ENCODE measurements at places on chromosomes 4 and X.

DNA sequence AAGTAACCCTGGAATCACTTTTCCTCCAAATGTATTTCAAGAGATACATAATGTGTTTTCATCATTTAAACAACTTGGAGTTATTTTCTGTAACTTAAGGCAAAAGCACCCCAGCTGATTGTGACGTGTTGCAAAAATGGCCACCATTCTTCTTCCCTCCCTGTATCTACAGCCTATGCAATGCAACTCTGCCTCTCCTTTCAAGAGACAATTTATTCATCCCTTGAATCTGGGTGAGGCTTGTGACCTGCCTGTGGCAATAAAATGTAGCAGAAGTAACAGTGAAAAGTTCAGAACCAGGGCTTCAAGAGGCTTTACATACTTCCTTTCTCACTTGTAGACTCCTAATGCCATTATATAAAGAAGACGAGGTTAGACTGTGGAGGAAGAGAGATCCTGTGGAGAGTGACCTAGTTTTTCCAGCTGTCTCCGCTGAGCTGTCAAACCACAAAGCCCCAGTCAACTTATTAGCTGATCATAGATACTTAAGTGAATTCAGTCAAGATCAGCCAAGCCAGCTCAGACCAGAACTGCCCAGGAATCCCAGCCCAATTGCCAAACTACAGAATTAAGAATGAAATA is 81.0 kb upstream of the KLF3 start:
- DNase-seq = no peak

- DNase-seq = no peak
Measured at GRCh38 chrX:12866451-12867377, at the start of gene TLR7. TSS of gene TLR7 (plus strand) at chrX:12867072. CDS start at chrX:12867579, 507 bp downstream.

DNA sequence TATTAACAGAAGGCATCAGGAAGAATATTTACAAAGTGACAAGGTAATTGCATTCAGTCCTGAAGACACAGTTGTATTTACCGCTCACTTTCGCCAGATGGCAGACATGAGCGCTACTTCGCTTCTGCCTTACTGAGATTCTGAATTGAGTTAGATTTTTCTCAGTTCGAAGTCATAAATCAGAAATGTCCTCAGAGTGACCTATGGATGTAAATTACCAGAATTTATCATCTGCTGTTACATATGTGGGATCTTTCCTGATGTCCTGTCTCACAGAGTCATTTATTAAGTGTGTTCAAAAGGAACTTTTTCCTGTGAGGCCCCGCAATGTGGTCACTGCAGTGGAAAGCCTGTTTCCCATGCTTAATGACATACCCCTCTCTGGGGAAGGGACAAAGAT is 97.3 kb upstream of the DCLK2 start:
- DNase-seq = peak; percentile 11

GRCh38 chrX:67574696-67575095 is 30.9 kb downstream of the AR start:
- no peak for DNase-seq

- no peak for DNase-seq
Measured at GRCh38 chr4:40890764-40891163, 141.0 kb downstream of the NSUN7 start.

DNA sequence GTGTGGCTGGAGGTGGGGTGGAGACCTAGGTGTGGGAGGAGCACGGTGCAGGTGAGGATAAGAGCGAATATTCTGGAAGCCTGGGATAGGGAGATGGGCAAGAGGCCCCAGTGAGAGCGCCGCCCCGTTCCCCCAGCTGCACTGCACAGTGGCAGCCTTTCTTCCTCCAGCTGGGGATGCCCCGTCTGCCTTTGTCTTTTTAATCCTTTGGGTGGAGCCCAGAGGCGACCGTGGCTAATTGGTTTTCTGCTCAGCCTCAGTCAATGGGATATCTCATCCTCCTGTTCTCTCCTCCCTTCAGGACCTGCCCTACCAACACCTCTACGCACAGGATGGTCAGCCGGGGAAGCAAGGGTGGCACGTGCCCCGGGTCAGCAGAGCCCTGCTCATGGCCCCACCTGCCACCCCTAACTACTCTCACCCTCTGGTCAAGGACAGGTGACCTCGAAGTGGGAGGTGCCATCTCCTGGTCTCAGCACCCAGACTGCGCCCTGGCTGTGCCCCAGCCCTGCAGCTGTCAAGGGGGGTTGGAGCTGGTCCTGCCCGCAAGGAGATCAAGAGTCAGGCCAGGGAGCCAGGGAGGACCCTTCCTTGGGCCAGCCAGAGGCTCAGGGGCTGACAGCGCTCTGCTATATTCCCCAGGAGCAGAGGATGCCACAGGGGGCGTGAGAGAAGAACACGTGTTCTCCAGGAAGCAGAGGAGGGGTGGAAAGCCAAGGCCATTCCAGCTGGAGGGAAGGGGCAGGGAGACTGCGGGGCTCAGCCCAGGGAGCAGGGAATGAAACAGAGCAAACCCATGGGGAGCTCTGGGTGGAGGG is 64.0 kb downstream of the ADRA2C start:
- DNase-seq = no peak

- no peak for DNase-seq
Measured at GRCh38 chr4:5212255-5213013, 161.2 kb downstream of the STK32B start.

DNA sequence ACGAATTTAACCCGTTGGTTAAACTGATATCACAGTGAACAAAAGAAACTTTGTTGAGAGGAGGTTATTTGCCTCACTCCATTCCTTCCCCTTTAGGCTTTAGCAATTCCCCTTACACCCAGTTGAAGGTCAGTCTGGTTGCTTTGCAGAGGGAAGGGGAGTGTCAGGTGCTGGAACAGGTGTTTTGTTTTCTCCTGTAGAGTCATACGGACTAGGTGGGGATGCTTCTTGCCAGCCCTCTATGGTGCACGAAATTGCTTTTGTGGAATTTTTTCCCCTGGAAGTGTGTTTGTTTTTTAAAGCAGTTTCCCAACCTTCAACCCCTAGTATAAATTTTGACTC is 33.1 kb downstream of the DLG3 start:
- DNase-seq = no peak

DNA sequence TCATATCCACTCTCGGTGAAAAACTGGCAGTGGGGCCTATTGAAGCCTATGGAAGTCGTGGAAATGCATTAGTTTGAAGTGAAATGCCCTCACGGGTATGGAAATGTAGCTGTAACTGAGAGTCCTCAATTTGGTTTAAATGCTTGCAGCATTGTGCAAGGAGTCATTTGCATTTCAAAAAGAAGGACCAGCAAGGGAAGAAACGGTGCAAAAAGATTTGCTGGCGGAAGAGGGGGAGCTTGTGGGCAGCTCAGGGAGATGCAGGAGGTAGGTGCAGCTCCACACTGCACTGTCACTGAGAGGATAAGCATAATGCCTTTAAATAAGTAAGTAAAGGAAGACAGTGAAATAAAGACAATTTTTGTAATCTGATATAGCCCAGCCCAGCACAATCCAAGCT is 400.4 kb upstream of the DIPK2B start:
- no peak for DNase-seq

- DNase-seq = no peak
Measured at GRCh38 chr4:149835280-149835679, 19.6 kb upstream of the IQCM start.

- DNase-seq = no peak
Measured at GRCh38 chrX:45137531-45137930, 63.1 kb downstream of the DIPK2B start.

DNA sequence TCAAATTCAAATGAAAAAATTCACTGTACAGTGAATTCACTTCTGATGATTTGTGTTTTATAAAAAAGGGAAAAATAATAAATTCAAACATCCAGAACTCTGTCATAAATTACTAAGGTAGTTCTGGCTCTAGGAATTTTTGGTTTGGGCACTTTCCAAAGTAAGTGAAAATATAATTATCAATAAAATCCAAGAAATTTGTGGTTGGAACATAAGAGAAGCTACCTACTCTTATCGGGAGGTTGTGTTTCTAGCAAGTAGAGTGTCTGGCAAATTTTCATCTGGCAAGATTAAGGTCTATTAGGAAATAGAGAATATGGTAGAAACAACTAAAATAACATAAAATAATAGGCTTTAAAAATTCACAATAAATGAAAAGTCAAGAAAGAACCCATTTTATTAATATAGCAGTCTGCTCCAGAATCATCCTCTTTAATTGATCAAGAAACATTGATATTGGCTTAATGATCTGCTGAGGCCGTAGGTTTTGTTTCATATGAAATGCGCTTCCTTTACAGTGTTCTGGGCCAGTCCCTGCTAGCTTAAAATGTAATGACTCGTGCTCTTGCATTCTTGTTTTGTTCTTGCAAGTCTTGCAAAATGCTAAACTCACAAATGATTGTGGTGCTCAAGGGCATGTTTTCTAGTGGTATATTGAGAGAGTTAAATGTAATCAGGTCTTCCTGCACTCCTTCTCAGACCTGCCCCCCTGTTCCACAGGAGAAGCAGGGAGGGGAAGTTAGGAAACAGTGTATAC is 331.4 kb downstream of the RAPGEF2 start:
- DNase-seq = no peak

DNA sequence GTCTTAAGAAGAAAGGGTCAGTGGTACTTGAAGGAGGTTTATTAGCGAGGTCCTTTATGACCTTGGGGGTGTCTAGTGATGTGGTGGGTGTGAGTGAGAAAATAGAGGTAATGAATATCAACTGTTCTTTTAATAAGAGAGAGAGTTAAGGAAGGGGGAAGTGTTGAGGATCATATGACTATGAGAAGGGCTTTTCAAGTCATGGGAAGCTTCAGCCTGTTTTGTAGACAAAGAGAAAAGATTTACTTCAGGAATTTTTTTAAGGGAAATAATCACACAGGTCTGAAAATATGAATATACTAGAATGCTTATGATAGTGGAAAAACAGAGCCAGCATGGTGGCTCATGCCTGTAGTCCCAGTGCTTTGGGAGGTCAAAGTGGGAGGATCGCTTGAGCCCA is 41.3 kb upstream of the MTMR1 start:
- no peak for DNase-seq

- DNase-seq = no peak
Measured at GRCh38 chr4:5893004-5893580, at the start of gene CRMP1. TSS of gene CRMP1 (minus strand) at chr4:5893086. CDS start at chr4:5892969, 117 bp downstream.

DNA sequence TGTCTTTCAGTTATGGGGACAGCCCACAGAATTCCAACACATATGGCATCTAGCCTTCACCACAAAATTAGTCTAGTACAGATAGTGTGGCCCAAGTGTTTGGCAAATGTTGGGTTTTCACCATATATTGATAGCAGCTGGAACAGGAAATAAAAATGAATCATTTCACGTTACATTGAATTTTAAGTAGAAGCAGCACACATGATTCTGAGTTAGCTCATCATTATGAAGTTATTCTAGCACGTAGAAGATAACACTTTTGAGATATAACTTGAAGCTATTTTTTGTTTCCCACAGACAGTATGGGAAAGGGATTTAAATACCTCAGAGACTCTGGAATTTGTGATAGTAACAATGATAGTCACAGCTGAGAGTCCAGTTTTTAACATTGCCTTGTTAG is 118.7 kb downstream of the FAT4 start:
- no peak for DNase-seq

GRCh38 chrX:106481341-106481740 is 130.4 kb upstream of the RADX start:
- no peak for DNase-seq

GRCh38 chr4:127203562-127204200 is 429.1 kb upstream of the INTU start:
- no peak for DNase-seq

- DNase-seq = no peak
Measured at GRCh38 chrX:40207626-40208025, 109.9 kb upstream of the BCOR start.
